ENCODE measurements at places on chromosomes 6 and 20.

DNA sequence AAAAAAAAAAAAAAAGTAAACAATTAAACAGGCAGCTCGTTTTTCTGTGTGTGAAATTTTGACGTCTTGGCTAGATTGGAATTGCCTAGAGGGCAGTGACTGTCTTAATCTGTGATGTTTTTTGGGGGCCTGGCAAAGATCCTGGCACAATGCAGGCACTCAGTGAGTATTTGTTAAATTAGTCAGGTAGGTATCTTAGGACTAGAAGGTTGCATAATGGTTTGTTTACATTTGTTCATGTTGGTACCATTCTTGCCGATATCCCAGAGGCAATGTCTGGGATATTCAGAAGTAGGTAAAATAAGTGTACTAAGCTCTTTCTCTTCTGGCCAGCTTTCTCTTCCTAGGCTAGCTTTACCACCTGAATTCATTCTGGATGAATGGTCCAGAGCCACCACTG, 2.5 kb downstream of the AAR2 start:
- DNase-seq = no peak

GRCh38 chr6:167290786-167291622, at the start of gene UNC93A:
TSS of gene UNC93A (plus strand) at chr6:167291315. CDS start at chr6:167291490, 175 bp downstream.
- DNase-seq = no peak

DNA sequence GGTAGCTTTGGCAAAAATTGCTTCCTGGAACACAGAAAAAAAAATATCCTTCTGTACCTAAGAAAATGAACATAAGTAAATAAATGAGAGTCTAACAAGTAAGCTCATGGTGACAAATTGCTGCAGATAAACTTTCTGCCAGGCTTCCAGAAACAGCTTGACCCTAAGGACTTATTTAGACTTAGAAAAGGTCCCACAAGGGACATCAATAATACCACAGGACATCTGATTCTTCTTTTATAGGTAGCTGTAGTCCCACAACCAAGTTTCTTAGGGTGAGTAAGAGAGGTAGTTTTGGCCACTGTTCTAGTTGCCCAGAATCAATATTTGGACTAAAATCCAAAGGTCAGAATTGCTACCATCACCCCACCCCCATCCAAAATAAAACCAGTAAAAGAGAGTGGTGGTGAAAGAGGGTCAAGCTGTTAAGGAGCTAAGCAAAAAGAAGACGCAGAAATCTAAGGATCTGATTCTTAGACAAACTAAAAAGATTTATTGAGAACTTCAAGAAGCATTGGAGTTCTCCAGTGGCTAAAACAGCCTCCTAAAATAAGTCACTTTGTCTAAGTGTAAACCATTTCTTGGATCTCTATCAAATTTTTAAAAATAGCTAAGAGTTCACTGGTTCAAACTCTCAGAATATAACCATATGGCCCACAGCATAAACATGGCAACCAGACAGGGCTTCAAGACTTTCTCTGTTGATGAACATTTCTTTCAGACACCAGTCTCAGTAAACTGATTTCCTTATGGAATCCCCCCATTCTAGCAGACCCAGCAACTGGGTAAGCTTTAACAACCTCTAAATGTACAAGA, 180.6 kb downstream of the PTPRK start:
- DNase-seq = no peak

DNA sequence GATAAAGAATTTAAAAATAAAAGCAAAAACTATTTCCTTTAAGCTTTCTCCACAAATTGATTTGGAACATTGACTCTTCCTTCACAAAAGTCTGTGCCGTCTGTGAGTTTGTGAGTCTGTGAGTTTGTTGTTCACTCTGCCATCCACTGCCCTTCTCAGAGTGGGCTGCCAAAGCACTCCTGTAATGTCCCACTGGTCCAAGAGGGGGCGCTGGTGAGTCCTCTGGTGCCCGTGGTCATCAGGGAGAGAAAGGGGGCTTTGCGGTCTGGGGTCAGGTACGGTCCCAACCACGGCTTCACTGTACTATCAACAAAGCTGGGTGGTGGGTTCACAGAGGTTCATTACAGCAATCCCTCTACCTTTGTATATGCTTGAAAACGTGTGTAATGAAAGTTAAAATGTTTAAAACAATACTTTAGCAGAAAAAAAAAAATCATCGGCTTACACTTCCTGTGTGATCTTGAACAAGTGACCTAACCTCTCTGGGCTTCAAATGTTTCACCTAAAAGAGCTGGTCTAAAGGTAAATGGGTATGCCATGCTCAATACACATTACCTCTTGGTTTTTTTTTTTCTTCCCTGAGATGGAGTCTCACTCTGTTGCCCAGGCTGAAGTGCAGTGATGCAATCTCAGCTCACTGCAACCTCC, 5.6 kb upstream of the ANKRD60 start:
- DNase-seq = no peak

GRCh38 chr20:4972506-4973251, 28.6 kb downstream of the SLC23A2 start:
- DNase-seq = no peak

DNA sequence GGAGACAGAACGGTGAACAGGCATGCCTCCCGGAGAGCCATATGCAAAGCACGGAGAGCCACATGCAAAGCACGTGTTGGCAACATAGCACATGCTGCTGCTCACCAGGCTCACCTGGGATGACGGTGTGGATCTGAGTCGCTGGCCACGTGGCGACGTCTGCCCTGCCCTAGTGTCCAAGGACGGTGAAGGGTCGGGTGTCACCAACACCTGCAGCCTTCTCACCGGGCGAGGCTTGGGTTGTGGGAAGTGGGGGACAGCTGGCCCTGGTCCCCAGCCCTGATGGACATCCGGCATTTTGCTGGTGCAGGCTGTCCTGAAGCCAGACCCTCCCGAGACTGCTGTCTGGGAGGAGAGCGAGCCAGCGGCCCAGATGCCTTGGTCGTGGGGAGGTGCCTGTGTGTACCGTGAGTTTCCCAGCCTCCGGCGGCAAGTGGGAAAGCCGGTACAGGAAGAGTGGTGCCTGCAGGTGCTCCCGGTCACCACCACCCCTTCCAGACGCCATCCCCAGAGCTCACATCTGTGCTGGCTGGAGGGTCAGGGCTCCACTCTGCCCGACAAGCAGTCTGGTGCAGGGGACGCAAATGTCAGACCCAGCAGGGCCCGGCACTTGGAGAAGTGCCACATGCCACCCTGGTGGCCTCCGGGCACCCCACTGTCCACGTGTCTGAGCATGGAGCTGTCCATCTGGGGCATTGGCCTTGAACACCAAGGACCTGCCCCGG, 5.9 kb upstream of the ADRM1 start:
- no peak for DNase-seq

DNA sequence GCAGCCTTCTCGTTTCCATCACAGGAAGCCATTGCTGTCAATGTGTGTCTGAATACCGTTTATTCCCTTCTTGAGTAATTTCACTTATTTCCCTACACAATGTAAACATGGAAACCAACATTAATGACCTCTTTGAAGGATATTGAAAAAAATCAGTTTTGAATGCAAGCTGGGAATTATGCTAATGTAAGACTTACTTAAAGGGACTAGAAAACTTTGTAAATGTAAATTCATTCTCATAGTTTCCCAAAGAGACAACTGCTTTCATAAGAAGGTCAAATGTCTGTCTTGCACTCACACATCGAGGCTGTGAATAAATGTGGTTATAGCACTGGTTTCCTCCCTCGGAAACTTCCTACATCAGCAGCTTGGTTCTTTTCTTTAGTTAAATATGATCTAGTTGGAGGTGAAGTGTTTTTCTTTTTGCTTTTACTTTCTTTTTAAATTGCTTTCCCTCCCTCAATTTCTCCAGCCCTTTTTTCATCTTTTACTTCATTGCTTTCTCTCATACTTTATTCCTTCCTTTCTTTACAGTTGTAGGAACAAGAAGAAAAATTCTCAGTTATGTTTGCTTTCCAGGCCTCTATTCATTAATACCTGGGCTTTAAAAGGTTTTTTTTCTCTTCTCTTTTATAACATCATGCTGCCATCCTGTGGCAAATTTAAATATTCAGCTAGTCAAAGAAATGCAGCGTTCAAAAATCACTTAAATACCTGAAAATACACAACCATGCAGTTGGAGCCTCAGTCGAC, 108.3 kb downstream of the TNFAIP3 start:
- no peak for DNase-seq

- no peak for DNase-seq
Observed at GRCh38 chr6:131068165-131068564, 5.1 kb upstream of the EPB41L2 start.

DNA sequence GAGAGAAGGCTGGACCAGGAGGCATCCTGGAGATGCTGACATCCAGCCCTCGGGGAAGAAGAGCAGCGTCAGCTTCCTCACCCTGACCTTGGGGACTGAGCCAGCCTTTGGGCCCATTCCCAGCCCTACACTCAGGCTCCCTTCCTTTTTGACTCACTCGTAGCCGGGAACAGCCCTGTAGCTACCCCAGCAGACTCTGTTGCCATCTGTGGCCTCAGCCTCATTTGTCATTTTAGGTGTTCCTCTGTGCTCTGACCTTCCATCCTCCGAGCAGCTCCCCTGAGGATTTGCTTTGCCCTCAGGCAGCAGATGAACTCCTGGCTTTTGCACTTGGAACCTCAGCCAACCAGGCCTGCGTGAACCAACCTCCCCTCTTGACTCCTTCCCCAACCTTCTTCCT, 67.5 kb downstream of the ELOVL2 start:
- DNase-seq = no peak

GRCh38 chr6:8387942-8388437, 47.4 kb downstream of the SLC35B3 start:
- DNase-seq = no peak

DNA sequence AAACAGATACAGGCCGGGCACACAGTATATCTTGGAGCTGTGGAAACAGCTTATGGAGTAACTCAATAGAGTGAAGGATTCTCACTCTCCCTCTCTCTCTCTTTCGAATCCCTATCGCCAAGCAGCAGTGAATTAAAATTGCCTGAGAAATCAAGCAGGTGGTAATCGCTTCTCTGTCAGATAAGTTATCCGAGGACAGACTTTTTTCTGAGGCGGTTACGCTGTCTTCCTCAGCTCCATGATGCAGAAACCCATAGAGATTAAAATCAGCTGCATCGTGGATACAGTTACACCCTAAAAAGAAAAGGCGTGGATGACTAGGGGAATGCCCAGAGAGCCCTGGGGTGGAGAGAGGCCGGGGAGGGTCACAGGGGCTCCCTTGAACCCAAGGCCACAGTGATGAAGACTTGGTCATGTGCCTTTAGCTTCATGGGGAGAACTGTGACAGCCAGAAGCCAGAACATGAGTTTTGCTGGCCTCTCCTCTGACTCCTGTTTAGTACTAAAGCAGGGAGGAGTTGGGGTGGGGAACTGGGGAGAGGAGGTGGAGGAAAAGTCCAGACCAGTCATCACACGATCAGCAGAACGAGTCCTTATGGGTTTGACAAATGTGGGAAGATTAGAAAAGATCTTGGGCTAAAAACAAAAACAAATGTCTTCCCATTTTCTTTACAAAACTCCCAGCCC, 138.8 kb upstream of the JARID2 start:
- no peak for DNase-seq

DNA sequence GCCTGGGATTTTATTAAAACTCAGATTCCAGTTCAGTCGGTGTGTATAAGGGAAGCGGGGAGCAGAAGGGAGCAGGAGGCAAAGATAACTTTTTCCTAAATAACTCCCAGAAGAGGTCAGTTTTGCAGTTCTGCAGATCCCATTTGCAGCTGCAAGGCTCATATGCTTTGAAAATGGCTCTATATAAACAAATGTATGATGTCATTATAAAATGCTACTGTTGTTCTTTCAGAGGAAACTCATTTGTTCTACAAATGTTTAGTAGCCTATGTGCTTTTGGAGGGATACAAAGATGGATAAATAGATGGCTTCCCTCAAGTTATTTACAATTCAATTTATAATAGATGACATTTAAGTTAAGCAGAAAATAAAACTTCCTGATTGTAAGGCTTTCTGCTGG, 29.2 kb upstream of the DSP start:
- DNase-seq = no peak

GRCh38 chr6:169101036-169101805, 152.4 kb downstream of the THBS2 start:
- no peak for DNase-seq

- DNase-seq = no peak
Observed at GRCh38 chr6:90663873-90664272, 77.0 kb upstream of the MAP3K7 start.

GRCh38 chr6:166542580-166542912, 43.9 kb downstream of the RAMACL start:
- no peak for DNase-seq

DNA sequence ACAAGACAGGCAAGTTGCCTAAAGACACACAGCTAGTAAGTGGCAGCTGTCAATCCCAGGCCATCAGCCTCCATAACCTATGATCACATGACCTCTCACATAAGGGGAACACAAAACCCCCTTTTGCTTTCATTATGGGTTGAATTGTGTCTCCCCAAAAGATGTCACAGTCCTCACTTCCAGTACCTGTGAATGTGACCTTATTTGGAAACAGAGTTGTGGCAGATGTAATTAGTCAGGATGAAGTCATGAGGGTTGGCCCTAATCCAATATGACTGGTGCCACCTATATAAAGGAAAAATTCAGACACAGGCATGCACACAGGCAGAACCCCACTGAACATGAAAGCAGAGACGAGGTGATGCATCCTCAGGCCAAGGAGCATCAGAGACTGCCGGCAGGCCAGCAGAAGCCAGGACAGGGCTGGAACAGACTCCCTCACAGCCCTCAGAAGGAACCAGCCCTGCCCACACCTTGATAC, 33.6 kb downstream of the GFOD1 start:
- no peak for DNase-seq

DNA sequence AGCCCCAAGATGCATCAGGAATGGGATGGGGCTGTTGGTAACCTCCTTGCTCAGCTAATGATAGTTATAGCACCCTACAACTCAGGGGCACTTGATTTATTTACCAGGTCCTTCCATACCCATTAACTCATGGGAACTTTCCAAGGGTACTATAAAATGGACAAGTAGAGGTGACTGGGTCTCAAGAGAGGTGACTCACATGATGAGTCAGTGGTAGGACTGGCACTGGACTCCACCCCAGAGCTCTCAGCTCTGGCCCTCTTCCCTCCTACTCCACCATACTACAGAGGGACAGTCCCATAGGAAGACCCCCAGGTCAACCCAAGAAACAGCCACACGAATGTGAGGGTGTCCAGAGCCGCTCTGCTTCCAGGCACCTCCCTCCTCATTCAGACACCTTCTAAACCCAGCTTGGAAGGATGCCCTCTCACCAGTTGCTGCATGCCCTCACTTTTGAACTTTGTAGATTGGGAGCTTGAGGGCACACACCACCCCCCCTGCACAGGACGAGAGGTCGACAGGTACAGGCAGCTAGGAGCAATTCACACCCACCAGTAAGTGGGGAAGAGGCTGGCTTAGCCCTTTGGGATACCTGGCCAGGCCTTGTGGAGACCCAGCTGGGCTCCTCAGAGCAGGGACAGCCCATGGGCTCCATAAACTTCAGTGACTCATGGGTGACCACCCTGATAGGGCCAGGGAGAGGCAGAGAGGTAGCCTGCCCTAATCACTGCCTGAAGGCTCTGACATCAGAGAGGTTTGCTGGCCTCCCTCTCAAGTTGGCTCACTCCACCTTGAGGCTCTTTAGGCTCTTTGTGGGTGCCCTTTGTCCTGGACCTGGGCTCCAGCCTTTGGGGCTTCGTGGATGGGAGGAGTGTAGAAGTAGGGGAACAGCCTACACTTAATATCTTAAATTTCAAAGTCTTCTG, 81.6 kb upstream of the MLN start:
- DNase-seq = no peak

GRCh38 chr6:152334555-152334954, 302.6 kb downstream of the SYNE1 start:
- DNase-seq = no peak

All from right renal pelvis (tissue), 4 donors.